Left cardiac atrium (tissue), 4 donors: ENCODE measurements at places on chromosomes 6 and 20. TPM values are rescaled to one million over a fixed set of nuclear protein-coding genes. Genes with fewer than 3 reads are reported as not detected.

KHDC1L gene
- total RNA-seq = not detected

DNA sequence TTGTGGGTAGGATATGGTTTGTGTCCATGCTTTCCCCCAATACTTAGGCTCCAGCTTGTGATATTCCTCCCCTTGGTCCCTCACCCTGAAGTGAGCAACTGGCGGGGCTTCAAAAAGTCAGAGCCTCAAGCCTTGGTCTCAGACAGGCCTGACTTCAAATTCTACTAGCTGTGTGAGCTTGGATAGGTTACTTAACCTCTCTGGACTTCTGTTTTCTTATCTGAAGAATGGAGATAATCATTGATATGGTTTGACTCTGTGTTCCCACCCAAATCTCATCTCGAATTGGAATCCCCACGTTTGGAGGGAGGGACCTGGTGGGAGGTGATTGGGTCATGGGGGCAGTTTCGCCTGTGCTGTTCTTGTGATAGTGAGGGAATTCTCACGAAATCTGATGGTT, 94.9 kb upstream of the CD83 start:
- DNase-seq = no peak

DNA sequence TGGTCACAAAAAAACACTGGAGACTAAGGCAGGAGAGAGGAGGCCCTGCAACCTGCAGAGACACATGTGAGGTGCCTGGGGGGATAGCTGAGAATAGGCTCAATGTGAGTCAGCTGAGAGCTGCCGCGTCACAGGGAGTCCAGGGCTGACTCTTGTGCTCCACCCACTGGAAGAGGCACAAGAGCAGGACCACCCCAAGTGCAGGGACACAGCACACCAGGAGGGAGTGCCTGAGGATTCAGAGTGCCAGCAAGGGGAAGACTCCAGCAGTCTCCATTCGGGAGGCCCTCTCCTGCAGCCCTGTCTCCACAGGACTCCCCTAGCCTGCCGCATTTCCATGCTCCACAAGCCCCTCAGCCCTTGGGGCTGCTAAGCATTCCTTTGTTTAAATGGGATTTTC, 105.5 kb downstream of the HUS1B start:
- DNase-seq = peak; percentile 35

- DNase-seq = no peak
These were observed 44.6 kb downstream of the MAK start for GRCh38 chr6:10793695-10794094.

UBD gene
- not detected for total RNA-seq

- DNase-seq = peak; percentile 66
These were observed 18.4 kb downstream of the PKIG start for GRCh38 chr20:44600758-44601201.

SDC4 gene
- total RNA-seq = 152 TPM

- no peak for DNase-seq
These were observed 30.9 kb downstream of the STK35 start for GRCh38 chr20:2132461-2132901.

DNA sequence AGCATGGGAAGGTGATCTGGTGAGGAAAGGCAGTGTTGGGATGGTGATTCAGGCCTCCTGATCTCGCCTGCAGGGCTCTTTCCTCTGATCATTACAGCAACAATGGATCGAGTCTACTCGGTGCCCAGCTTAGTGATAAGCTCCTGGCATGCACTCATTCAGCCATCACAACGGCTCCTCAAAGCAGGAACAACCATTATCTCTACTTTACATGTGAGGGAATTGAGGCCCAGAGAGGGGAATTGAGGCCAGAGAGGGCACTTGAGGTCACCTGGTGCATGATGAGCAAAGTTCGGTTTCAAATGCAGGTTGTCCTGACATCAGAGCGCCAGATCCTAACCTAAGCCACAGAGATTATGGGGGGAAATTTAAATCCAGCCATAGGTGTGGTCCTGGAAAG, 42.0 kb upstream of the BPIFA2 start:
- no peak for DNase-seq

- no peak for DNase-seq
These were observed 695 bp upstream of the OXT start for GRCh38 chr20:3070725-3071124.

VGLL2 gene
- total RNA-seq = 0.26 TPM

FAM209A gene
- total RNA-seq = not detected

DNA sequence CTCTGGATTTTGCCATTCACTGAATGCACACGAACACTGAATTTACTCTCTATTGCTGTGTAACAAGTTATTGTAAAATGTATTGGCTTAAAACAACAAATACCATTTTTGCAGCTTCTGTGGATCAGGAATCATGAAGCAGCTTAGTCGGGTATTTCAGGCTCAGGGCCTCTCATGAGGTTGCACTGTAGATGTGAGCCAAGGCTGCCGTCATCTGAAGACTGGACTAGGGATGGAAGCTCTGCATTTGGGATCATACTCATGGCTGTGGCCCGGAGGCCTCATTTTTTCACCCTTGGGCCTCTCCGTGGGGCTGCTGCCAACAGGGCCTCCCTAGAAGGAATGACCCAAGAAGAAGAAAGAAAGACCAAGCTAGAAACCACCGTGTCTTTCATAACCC, 492.4 kb upstream of the CDH4 start:
- no peak for DNase-seq

HLA-DRA gene
- total RNA-seq = 94.5 TPM

DNA sequence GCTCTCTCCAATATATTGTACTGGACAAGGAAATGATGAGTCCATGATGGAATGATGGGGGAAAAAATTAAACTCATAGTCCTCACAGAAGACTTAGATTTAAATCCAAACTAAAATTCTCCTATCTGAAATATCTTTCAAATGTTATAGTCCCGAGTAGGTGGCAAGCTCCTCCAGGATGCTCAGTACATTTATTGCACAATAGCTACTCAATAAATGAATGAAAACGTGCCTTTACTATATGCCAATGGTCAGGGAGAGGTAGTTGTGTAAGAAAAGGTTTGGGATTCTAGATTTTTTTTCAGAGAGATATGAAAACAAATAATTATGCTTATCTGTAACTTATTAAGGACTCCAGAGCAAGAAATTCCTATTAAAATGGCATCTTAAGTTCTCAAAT, 32.8 kb downstream of the HS3ST5 start:
- no peak for DNase-seq

ZNF512B gene
- total RNA-seq = 11.7 TPM

- no peak for DNase-seq
These were observed 117.5 kb downstream of the GPX5 start for GRCh38 chr6:28643017-28643740.

DNA sequence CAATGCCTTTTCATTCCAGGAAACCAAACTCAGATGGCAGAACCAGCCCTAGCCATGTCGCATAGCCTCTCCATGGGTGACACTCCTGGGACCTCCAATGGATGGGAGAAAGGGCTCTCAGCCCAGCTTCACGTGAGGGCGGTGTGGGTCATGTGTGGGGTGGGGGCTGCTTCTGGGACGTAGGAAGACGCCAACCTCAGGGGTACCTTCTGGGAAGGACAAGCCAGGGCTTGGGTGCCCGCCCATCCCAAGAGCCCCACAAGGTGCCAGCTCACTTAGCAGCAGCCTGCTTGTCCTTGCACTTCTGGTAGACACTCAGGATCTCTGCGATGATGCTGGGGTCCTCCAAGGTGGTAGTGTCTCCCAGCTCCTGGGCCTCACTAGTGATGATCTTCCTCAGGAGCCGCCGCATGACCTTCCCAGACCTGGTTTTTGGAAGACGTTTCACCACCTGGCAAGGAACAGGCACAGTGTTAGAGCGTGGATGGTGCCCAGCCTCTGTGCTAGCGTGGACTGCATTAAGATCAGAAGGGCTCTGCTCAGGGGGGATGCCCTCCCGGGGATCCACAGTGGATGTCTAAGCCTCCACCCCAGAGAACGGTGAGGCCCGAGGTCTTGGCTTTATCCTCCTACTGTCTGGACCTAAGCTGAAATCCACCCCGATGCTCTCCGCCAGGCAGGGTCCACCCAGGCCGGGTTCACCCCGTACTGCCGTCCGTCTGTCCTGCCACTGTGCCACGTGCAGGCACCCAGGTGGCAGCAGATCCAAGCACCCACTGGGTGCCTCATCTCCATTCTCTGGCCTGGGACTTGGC, 15.1 kb upstream of the APMAP start:
- no peak for DNase-seq

GRCh38 chr6:144617191-144617590, 332.1 kb downstream of the UTRN start:
- DNase-seq = no peak

- no peak for DNase-seq
These were observed 223.2 kb downstream of the PRL start for GRCh38 chr6:22073516-22074198.

MROH8 gene
- 6.8 TPM for total RNA-seq

GRCh38 chr6:36827261-36828079, 11.8 kb downstream of the CPNE5 start:
- peak; percentile 82 for DNase-seq

DNA sequence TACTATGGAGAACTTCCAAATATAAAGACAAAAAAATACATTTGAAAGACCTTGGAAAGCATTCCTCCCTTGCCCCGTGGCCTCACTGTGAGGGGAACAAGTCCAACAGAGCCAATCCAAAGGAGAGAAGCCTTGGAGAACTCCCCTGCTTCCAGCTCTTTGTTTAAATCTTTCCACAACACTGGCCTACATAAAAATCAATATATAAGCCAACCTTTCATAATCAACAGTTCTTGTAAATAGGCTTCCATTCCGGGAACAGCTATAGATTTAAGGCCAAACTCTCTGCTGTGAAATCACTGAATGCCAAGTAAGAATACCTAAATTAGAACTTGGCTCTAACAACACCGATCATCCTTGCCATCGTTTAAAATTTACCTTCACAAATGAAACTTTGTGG, 242.1 kb downstream of the HACE1 start:
- no peak for DNase-seq

DNA sequence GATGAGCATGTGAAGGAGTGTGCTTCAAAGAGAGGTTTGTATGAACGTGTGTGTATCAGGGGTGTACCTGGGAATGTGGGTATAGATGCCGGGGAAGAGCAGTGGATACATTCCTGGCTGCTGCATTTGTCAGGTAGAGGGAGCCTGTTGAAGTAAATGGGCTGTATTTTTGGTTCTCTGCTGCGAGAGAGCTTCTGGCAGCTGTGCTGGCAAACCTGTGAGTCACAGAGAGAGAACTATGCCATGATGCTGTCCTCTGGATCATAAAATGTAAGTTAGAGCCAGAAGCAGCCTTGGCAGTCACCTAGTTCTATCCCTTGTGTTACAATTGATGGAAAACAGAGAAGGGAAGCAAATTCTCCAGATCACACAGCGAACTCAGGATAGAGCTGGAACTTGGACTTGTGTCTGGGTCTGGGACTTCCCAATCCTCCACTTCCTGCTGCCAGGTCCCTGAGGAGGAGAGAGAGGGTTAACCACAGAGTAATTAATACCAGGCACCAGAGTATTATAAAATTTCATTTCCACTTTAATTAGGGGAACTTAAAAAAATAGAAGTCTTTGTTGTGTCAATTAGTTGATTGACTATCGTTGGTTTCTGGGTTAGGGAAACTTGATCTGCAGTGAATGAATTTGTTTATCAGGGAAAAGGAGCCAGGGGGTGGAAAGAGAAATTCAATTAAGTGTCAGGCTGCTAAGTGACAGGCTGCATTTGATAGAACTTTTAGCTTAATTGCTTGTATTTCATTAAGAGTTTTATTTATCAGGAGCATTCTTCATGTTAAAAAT, 41.1 kb upstream of the GTSF1L start:
- no peak for DNase-seq
